ENCODE measurements at places on chromosomes 5 and 9.

GRCh38 chr5:66877843-66878242 lies 281.6 kb downstream of the MAST4 start:
- no peak for DNase-seq

GRCh38 chr5:38835887-38836286 lies 9.9 kb upstream of the OSMR start:
- DNase-seq, result no peak

DNA sequence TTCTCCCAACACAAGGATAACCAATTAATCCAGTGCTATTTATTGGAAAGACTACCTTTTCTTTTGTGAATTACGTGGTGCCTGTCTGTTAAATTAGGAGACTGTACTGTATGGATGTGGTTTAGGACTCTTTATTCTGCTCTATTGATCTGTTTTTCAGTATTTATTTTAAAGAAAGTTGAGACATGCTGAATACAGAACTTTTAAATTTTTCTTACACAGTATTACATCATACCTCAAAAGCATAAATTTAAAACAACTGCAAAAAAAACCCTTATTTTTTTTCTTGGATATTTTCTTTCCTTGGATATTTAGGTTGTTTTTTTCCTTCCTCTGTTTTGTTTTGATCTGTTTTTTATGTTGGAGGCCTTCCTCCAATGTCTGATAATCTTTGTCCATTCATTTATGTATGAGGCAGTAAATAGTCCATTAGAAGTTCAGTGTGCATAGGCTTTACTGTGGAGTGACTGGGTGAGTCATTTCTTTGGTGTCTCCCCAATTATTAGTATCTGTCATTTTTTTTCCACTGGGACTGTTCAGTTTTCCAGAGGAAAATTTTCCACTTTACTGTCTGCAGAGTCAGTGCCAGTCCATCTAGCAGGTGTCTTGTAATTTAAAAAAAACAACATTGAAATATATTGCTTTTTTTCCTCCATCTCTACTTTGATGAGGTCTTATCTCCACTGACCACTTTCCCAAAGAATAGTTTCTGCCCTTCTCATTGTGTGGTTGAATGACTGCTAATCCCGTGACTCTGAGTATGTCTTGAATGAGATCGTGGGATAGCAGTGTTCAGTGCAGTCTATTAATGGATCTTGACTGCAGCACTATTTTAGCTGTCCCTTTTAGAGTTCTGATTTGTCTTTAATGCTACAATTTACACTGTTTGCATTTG lies 15.2 kb downstream of the CYSTM1 start:
- no peak for DNase-seq

DNA sequence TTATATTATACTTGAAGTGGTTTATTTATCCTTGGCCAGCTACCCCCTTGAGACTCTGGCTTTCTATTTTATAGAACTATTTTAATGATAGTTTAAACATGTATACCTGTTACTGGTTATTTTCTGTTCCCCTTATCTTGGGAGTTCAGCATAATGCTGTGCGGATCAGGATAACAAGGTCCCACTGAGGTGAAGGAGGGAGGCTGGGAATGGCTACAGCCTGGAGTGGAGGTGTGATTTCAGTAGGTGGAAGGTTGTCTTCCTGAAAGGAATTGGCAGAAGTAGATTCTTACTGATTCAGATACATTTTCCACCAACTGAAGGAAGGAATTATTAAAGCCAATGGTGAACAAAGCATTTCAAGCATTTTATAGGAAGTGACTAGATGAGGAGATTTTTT lies 38.9 kb downstream of the PAM start:
- DNase-seq, result no peak

- DNase-seq, result no peak
Observed at GRCh38 chr5:133246376-133247150, 194.8 kb downstream of the HSPA4 start.

DNA sequence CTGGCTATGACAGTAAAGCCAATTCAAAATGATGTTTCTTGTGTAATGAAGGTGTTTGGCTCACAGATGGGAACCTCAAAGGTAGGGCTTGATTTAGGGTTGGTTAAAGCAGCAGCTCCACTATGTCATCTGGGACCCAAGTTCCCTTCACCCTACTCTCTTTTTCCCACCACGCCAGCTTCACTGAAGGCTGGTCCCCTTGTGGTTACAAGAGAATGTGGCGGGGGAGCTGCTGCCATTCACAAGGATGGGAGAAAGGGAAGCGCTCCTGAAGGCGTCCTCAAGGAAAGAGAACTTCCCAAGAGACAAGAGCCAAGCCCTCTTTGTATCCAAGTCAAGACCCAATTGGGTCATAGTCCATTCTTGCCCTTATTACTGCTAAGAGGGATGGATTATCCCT lies 72.7 kb downstream of the NTRK2 start:
- no peak for DNase-seq

GRCh38 chr5:157492886-157493285 lies 32.9 kb downstream of the NIPAL4 start:
- DNase-seq, result no peak

DNA sequence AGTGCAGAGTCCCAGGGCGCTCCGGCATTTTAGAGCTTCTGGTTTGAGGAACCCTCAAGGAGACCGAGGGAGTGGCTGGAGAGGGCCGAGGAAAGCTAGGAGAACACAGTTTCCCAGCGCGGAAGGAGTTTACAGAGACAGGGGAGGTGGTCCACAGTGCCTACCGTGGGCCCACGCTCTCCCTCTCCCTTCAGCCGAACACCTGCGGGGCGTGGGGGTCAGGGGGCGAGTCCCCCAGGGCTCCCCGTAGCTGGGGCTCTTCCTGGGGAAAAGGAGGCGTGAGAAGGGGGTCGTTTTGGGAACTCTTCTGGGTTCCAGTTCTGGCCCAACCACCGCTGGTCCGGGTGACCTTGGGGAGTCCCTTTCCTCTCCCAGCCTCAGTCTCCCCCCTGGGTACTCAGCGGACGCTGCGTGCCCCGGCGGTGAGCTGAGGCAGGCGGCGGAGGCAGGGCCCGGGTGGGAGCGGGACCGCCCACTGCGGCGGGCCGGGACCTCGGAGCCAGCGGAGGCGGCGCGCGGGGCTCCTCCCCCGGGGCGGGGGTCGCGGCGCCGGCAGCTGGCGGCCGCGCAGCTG lies 368 bp upstream of the FRMPD1 start:
- no peak for DNase-seq

DNA sequence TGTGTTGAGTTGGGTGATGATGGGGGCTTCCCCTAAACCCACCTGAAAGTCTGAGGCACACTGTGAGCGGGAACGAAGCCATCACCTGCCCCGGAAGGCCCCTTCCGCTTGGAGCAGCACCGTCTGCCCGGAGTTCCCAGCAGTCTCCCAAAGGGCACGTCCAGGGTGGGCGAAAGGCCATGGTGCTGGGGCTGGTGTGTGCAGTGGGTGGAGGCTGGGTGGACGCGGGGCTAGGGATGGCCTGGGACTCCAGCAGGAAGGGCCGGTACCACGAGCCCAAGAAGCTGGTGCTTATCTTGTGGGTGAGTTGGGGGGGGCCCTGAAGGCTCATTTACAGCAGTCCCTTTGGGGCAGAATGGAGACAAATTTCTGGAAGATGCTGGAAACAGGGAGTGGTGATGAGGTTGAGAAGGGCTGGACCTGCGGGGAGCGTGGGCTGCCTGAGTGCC lies 4.6 kb downstream of the FLT4 start:
- no peak for DNase-seq

DNA sequence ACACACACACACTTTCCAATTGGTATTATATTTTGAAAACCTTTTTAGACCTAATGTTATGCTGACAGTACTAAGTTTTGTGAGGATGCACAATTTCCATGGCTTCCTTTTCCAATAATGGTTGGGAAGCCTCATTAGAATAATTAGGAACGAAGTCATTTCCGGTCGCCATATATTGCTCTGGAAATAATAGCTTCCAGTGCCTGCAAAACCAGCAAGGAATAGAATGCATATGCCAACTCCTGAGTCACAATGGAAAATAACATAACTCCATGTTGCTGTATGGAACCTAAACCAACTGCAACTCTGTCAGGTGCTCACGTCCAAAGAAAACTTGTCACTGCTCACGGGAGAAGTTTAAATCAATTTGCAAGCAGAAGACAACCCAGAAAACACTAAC lies 222.0 kb downstream of the EBF1 start:
- no peak for DNase-seq

GRCh38 chr5:60492958-60493357 lies 207.0 kb downstream of the DEPDC1B start:
- no peak for DNase-seq

GRCh38 chr9:38422555-38423260 lies 1.5 kb downstream of the IGFBPL1 start:
- no peak for DNase-seq

- no peak for DNase-seq
Observed at GRCh38 chr5:18068826-18069225, 434.6 kb downstream of the TAF11L14 start.

DNA sequence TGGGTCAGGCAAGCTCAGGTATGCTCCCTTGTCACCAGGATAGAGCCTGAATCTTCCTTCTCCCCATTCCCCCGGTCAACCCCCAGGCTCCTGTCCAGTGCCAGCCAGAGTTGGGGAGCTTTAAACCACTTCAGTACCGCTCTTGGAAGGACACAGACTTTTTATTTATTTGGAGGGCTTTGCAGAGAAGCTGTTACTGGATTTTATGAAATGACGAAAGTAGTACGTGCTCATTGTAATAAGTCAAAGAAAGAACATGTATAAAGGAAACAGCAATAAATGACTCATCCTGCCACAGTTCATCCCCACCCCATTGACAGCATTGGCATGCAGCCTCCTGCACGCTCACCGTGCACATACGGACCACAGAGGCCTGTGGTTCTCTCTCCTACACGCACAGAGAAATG lies 230.3 kb downstream of the AUH start:
- no peak for DNase-seq

GRCh38 chr9:134180786-134181647 lies 16.7 kb upstream of the RNU6ATAC start:
- DNase-seq, result no peak

DNA sequence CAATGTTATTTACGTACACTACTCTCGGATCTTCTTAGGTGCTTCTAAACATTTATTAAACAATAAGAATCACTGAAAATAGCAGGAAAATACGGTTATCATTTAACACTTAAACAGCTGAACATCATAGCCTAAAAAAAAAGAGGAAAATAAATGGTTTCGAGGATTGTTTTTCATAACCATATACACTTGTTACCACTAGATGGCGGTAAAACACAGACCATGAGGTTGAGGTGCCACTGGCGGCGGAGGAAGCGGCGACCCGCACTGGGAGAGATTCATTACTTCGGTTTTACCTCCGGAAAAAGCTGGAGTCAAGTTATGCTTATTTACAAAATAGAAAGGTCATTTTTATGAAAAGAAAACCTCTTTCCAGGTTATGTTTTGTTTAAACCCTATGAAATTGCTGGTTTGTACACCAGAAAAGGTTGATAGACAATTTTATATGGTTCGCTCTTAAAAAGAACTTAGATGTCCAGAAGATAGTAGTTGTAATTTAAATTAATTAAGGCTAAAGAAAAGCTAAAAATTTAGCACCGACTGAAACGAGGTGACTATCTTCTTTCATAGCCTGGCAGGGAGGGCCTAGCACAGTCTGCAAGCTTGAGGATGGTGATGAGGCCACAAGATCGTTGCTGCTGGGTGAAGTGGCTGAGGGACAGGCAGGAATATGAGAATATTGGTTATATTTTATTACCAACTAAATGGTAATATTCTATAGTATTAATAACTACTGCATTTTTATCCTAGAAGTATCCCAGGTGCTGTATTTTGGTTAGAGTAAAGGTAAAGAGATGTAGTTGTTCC lies 605.7 kb downstream of the RAB3C start:
- peak; percentile 26 for DNase-seq

DNA sequence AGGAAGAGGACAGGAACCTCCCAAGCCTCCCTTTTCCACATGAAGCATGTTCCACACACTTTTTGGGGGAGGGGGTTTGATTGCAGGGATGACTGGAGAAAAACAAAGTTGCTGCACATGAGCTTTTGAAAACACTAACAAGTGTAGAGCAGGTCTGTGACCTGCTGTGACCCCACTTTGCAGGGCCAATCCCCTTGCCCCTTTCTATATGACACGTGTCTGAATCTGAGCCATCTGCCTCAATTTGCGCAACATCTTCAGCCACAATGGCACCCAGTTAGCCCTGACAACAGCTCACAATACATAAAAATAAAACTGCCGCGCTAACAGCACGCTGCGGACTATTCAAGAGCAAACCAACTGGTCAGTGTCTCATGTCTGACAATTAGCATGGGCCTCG lies 227.8 kb upstream of the TBCA start:
- DNase-seq, result no peak

DNA sequence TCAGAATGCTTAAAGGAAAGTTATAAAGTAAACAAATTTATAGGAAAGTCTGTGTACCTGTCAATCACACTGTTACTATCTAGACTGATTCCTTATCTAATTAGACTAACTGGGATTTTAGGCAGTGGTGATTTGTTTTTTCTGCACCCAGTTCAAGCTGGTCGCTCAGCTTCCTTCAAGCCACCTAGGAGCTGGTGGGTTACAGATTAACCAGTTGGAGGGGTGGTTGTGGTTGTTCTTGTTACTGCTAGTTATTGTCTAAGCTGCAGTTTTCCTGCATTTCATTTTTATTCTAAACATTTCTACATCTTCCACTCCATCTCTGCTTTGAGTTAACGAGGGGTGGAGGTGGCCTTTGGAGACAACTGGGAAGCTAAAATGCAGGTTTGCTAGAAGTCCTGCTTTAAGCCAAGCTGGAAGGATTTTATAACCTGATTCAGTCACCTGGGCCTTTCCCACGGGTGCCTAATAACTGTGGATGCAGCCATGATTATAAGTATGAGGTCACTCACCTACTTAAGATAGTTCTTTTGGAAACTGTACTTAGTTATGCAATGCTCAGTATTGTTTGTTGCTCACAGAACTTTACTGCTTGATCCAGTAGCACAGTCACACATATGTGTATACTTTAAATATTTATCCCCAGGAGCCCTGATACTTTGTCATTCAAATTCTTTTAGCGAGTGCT lies 303.9 kb upstream of the DAP start:
- no peak for DNase-seq

DNA sequence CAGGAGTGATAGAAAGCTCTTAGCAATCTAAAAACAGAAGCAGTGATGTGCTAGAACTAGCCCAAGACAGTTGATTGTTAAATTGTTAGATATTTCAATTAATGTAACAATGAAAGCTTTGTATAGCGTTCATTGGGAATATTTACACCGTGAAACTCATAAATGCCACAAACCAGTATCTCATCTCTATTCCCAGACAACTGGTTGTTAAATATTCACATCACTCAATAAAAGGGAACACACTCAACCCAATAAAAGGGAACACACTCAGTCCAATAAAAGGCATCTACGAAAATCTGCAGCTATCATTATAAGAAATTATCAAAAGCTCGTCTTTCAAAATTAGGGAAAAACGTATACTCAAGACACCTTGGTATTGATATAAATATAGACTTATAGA lies 270.9 kb downstream of the CYLC2 start:
- DNase-seq, result no peak

GRCh38 chr5:10528056-10528816 lies 35.6 kb upstream of the ANKRD33B start:
- DNase-seq, result no peak

- no peak for DNase-seq
Observed at GRCh38 chr5:11785771-11786352, 118.4 kb downstream of the CTNND2 start.

DNA sequence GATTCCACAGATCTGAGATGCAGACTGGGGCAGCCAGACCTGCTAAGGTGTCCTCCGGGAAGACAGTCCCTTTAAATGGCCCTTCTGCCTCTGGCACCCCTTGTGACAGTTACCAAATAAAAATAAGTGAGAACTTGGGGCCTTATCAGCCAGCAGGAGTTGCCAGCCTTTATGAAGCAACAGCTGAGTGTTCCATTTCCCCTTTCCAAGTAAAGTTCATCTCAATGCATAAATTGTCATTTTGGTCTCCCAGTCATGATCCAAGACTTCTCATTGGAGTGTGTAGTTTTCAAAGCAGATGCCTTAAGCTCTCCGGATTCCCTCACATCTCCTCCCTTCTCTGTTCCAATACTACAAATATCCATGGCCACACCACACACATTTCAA lies 4.1 kb downstream of the PTCH1 start:
- DNase-seq, result no peak
